ENCODE measurements at places on chromosomes 2 and 18. TPM values are rescaled to one million over a fixed set of nuclear protein-coding genes. Genes with fewer than 3 reads are reported as not detected.
A peak's percentile ranks its signal among the peaks of the same experiment; 100 is the strongest.

GRCh38 chr2:40096360-40096759 is 317.3 kb upstream of the THUMPD2 start:
- no peak overlapping the region for H3K4me3 ChIP-seq
- H3K36me3 ChIP-seq, result no peaks in the 10 kb centered on the region
- H3K4me1 ChIP-seq, result peaks cover 56% of the 10 kb centered on the region
- peak overlapping the region; percentile 96 for H3K27ac ChIP-seq
- DNase-seq, result no peak

- no peaks in the 10 kb centered on the region for H3K27me3 ChIP-seq
- no peaks in the 10 kb centered on the region for H3K36me3 ChIP-seq
- DNase-seq, result no peak
- no peak overlapping the region for H3K27ac ChIP-seq
- H3K4me3 ChIP-seq, result no peak overlapping the region
Measured at GRCh38 chr2:212249451-212249850, 289.2 kb downstream of the ERBB4 start.

Gene SPC25
- total RNA-seq, result 1.1 TPM

Gene CHRNG
- not detected for total RNA-seq

Gene ANKRD62
- total RNA-seq, result not detected

Measured in osteoblast (primary cell).